ENCODE measurements at places on chromosomes 1 and 21.

DNA sequence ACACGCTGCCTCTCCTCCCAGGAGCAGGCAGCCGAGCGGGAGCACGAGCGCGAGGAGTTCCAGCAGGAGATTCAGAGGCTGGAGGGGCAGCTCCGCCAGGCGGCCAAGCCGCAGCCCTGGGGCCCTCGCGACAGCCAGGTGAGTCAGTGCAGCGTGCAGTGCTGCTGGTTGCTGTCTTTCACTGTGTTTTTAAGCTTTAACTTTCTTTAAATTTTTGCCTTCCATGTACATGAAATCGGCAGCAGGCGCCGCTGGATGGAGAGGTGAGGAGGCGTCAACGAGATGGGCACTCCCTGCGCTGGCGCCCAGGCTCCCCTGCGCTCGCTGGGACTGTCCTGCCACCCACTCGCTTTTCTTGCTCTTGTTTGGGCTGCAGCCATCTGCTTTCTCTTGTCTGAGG, 60.7 kb upstream of the DIP2A start:
- DNase-seq, result no peak

DNA sequence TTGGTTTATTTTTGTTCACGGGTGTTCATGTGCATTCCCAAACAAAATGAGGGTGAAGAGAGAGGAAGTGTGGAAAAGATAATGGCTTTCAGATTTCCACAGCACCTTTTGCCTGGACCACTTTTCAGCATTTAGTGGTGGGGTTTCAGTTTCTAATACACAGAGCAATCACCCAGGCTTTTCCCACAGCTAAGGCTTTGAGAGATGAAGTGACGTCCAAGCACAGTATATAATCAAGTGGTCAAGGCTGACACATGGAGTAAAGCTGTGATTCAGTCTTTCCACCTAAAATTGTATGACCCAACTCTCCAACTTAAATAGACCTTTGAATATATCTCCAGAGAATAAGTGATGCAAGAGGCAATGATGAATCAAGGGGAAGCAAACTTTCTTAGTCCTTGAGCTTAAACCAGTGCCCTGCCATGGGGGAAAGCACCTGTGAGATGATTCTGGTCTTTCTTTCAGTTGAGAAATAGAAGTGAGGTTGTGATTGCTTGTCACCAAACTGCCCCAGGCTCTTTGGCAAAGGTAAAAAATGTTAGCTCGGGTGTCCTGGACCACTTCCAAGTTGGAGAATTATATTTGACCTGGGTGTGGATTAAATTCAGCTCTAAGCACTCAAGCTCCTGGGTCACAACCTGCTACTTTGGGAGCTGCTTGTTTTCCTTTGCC, 2.4 kb upstream of the PIK3R3 start:
- DNase-seq, result no peak

- DNase-seq, result no peak
Measured at GRCh38 chr1:216461466-216461865, 38.2 kb upstream of the USH2A start.

DNA sequence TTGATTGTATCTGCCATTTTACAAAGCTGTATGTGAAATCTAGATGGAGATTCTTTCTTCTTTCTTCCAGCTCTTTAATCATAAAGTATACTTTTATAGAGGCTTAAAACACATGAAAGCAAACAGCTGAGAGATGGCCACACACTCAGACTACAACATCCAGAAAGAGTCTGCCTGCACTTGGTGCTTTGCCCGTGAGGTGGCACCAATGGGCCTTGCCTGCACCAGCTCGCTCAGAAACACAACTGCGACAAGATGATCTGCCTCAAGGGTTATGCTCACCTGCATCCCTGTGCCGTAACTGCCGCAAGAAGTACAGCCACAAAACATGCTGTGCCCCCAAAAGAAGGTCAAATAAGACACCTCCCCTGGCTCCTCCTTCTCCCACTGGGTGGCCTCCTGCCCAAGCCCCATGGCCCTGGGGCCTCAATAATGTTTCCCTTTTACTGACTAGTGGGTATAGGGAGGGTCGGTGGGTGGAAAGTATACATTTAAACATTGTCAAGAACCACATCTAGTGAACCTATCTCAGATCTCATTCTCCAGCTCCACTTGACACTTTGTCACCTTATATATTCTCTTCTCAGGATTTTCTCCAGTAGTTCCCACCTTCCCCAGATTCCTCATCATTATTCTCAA, 66.7 kb upstream of the ANGPTL3 start:
- DNase-seq, result peak; percentile 9

DNA sequence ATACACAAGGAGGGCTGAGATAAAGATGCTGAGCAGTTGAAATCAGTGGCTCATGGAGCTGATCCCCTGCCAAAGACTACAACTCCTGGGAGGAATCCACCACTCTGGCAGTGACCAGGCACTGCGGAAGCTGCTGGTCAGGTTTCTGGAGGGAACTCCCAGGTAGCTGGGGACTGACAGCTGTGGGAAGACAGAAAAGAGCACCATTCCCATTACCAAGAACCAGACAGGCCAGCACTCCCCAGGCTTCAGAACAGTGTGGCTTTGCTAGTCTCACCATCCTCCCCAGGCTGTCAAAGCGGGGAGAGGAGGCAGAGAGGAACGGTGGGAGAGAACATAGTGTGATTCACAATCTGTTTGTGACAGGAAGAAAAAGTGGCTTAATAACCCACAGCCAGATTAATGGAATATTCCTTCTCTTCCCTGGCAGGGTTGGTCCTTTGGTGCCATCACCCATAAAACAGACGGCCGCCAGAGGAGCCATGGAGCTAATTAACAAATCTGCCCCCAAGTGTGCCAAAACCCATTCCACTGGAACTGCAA, 92.1 kb downstream of the MAB21L3 start:
- no peak for DNase-seq

- DNase-seq, result no peak
Measured at GRCh38 chr1:2148691-2149090, 45.9 kb downstream of the FAAP20 start.

DNA sequence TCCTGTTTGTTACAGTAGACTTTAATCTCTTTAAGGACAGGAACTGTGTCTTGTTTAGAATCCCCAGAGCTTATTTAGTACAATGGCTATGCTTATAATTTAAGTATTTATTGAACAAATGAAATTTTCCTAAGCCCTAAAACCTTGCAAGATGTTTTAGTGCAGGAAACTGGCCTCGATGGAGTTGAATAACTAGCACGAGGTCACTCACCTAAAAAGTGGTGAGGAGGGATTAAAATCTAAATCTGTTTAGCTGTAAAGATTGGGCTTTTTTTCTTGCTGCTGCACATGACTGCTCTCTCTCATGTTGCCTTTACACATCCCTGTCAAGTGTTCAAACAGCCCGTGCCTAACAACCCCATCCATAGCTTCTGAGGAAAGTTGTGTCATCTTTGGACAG, 10.2 kb downstream of the NFYC start:
- DNase-seq, result no peak

DNA sequence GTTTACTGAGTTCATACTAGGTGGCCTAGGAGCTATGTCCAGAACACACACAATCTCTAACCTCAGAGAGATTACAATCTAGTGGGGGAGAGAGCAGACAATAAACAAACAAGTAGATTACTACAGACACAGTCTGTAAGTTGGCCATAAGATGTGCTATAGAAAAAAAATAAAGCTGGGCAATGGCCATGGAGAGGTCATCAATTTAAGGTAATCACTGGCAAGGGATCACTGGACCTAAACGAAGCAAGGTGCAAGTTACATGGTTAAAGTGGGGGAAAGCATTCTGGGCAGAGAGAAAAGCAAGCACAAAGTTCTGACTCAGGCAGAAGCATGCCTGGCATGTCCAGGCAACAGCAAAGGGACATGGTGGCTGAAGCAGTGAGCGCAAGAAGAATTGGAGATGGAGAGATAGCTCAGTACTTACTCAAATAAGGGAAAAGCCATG, 147.0 kb downstream of the RERE start:
- DNase-seq, result no peak

DNA sequence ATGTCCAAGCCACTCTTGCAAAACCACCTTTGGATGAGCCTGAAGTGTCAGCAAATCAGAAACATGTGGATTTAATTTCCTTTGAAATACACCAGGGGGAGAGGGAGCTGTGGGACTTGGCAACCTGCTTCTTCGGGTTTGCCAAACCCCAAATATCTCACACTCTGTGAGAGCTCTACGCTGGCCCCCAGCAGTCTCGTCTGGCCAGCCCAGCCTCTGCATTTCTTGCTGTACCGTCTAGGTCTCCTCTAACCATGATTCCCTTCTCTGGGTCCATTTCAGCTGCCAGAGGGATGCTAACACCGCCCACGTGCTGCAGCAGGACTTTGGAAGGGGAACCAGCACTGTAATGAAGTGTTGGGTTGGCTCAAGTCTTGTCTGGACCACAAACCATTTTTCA, 114.6 kb downstream of the MRPS6 start:
- DNase-seq, result no peak

DNA sequence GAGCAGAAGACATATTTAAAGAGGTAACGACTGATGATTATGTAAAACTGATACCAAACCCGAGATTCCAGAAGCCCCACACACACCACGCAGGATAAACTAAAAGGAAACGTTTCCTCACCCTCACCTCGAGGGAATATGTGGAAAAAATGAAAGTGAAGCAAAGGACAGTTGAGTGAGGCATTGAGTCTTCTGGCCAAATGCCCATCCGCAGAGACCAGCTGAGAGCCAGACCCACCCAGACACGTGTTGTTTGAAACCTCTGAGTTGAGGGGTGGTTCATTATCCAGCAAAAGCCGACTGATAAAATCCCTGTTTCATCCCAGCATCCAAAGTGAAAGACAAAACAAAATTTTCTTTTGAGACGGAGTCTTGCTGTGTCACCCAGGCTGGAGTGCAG, 29.6 kb upstream of the PCBP3 start:
- DNase-seq, result no peak

DNA sequence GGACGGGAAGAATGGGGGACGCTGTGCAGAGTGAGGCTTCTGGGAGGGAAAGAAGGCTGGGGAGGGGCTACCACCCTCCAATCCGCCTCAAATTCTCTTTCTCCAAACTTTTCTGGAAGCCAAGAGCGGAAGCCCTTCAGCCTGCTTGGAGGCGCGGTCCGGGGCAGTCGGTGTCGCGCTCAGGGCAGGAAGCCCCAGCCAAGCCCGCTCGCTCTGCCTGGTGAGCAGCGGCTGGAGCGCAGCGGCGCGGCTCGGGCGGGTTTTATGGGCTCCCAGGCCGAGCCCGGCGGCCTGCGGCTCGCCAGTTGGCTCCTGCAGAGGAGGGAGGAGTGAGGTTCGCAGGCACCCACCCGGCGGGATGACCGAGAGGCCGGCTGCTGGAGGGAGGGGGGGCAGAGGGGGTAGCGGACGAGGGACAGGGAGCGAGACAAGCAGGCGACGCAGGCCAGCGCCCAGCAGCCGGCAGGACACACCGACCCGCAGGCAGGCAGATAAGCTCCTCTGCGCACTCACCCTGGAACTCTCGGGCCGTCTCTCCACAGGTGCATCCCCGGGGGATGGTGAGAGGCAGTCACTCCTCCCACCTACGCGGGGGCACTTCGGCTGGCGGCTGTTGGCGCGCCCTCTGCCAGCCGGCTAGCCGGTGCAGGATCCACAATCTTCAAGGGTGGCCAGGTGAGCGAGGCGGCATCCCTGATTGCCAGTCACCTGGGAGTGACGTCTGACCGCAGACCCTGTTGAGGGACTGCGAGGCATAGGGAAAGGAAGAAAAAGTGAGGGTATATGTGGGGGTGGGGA, at the start of gene AVPR1B:
AVPR1B (minus strand) TSS at position 238 of the 798 bp plus-strand sequence. CDS start 498 bp downstream, outside the sequence.
- no peak for DNase-seq

DNA sequence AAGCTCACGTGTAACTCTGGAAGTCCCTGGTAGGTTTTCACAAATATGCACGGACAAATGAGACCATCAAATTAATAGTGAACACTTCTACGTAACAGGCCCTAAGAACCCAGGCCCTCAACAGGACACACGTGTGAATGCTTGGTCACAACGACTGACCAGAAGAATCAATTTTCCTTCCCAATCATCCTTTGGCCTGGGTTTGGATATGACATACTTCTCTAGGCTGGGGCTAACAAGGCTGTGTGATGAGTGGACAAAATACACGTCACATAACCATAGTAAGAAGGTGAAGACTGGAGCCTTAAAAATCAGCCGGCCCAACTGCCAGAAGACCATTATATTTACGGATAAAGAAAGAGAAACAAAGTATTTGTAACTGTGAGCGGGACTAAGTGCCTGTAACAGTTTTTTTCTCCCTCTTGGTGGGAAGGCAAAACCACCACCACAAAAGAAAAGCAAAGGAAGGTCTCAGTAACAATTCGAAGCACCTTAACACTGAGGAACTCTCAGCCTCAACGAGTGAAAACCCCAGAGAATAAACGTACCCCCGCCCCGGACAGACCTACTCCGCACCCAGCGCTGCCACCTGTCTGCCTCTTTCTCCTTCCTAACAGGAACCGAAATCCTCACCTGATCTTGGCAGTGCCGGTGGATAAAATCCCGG, 450 bp downstream of the SDE2 start:
- no peak for DNase-seq

DNA sequence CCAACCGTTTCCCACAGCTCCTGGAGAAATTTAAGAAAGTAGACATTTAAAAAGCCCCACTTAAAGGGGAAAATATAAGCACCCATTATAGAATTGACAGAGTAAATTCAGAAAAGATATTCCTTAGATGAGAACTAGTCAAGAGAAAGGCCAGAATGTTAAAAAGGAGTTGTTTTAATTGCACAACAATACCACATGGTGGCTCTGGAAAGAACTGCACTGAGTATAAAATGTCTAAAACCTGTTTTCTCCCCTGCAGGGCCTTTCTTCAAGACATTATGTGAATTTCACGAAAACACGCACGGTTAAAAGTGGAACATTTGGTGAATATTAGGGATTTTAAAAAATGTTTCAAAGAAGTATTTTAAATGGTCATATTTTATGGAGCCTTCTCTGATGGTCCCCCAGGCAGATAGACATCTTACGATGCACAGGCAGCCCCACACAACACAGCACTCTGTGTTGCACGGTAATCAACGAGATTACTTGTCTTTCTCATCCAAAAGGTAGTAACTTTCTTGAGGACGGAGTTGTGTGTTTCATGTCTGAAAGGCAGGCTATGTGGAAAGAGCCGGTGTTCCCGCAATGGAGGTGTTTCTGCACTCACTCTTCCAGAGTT, 101.9 kb downstream of the PRRX1 start:
- no peak for DNase-seq

DNA sequence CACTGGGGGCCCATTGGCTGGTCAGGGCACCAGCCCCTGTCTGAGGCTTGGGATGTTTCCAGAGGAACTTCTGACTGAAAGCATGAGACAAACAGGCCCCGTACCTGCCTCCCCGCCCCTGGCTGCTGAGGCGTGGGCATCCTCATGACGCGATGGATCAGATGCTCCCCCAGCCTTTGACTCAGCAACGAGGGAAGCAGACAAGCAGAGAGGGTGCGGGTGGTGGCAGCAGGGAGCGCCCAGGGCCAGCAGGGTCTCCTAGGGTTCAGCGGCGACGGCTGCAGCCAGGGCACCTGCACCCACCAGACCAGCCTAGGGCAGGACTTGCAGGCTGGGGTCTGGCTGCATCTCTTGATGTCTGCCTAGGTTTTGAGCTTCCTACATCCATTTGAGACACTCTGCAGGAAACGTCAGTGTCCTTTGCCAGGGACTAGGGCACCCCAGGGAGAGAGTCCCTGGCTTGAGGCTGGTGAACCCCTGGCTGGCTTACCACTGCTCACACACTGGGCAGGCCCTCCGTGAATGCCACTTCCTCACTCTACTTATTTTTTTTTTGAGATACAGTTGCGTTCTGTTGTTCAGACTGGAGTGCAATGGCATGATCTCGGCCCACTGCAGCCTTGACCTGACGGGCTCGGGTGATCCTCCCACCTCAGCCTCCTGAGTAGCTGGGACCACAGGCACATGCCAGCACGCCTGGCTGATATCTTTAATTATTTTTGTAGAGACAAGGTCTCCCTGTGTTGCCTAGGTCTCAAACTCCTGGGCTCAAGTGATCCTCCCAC, 63.3 kb downstream of the DHRS3 start:
- DNase-seq, result no peak

All from nucleus accumbens (tissue), 56 donors.